ENCODE measurements at places on chromosomes 5 and 9.

DNA sequence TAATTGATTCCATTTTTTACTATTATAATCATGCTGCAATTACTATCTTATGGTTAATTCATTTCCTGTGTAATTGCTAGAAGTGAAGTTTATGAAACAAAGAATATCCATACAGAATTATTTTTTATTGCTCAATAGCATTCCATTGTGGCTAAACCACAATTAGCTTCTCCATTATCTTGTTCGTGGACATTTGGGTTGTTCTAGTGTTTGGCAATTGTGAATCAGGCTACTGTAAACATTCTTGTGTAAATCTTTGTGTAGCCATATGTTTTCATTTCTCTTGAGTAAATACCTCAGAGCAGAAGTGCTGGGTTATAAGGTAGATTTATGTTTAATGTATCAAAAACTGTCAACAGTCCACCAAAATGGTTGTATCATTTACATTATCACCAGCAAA lies 341.1 kb downstream of the MAT2B start:
- peak; percentile 13 for DNase-seq

- DNase-seq = peak; percentile 84
These were observed 62.2 kb downstream of the IPPK start for GRCh38 chr9:92607773-92608172.

DNA sequence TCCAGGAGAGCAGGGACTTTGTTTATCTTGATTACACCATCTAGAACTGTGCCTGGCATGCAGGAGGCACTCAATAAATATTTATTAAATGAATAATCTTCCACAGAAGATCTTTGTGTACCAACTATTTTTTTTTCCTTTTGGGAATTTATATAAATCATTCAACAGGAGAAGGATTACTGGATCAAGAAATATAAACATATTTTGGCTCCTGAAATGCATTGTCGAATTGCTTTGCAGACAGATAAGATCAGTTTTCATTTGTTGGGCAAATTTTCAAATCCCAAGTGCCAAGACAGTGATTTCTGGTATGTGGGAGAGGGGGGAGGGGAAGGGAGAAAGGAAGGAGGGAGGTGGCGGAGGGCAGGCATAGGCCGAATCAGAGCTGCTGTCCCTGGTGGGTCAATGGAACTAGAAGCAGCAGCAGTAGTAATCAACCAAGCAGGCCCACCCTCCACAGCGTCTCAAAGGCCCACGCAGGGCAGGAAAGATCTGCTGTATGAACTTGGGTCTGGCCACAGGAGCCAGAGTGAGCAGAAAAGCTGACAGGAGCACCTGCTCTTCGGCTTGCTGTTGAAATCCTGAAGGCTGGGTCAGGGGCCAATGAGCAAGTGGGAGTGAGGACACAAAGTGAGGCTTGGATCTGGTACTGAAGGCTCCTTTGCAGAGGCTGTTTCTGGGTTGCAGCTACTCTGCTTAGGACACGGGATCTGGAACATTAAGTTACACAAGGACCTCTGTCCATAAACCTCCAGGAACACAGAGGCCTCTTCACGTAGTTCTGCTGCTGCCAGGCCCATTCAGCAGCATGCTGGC lies 15.8 kb upstream of the TRAF1 start:
- DNase-seq = no peak

GRCh38 chr9:89781838-89782540 lies 177.2 kb downstream of the GADD45G start:
- DNase-seq = no peak

GRCh38 chr9:127722055-127722745 lies 6.3 kb downstream of the TTC16 start:
- no peak for DNase-seq

GRCh38 chr9:111041902-111042301 lies 3.6 kb upstream of the LPAR1 start:
- no peak for DNase-seq

GRCh38 chr5:52999344-52999949 lies 10.3 kb downstream of the ITGA2 start:
- DNase-seq = no peak

DNA sequence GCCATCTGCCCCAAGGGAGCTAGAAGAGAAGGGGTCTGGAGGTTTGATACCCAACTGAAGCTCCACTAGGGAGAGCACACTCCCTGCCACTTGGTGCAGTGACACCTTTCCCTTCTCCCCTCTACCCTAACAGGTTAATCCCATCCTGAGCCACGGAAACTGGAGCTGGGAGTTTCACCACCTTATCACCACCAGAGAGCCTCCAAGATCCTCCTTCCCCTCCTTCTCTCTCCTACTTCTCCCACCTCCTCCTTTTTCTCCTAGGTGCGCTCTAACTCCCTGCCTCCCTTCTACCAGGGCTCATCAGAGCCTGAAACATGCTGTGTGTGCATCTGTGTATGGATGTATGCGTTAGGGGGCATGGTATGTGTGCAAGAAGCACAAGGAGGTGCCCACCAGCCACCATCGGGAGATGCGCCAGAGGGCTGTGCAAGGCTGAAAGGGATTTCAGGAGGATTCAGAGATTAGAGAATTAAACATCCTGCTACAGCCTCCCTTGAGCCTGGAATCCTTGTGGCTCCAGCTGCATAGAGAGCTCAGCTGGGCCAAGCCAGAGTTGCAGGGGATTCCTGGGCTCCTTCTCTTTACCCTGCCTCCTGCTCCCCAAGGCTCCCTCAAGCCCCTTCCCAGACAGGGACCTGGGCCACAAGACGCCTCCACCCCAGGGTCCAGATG lies 89.8 kb downstream of the PCDH1 start:
- no peak for DNase-seq

DNA sequence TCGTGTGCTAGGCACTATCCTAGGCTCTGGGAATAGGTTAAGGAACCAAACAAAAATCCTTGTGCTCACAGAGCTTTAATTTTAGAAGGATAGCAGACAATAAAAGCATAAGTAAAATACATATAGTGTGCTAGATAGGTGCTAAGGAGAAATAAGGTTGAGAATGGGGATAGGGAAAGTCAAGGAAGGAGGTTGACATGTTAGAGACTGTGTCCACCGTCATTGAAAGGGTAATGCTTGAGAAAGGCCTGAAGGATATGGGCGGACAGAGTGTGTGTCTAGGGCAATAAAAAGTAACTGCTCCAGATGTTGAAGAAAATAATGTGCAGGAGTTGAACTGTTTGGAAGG lies 482 bp upstream of the TDRD7 start:
- no peak for DNase-seq

- DNase-seq = peak; percentile 68
These were observed 400.0 kb downstream of the ARRDC3 start for GRCh38 chr5:90983148-90983547.

DNA sequence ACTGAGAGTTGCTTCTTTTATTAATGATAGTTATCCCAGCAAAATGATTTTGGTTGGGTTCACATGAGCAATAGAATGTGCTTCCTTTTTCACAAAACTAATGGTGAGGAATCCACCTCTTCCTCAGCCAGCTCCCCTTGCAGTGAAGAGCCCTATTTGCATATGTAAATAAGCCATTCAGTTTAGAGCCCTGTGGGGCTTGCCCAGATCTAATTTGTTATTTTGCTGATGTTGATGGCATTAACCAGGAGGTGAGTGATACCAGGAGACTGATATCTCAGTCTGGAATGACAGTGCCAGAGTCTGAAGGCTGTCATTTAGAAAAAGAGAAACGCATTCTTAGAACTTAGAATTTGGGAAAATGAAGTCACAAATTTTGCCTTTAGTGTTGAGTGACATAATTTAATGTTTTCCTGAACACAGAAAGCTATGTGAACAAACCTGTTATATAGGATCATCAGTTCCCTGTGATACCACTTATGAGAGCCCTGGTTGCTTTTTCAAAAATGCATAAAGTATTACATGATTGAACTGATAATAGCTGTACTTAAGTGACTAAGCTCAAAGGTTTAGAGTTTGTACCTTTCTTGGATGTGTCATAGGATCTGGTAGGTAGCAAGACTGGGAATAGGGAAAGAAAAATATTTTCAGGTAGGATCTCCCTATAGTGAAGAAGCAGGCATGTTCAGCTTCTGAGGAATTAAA lies 271.6 kb downstream of the MAST4 start:
- DNase-seq = no peak
